ENCODE measurements at places on chromosomes 3 and 15.

DNA sequence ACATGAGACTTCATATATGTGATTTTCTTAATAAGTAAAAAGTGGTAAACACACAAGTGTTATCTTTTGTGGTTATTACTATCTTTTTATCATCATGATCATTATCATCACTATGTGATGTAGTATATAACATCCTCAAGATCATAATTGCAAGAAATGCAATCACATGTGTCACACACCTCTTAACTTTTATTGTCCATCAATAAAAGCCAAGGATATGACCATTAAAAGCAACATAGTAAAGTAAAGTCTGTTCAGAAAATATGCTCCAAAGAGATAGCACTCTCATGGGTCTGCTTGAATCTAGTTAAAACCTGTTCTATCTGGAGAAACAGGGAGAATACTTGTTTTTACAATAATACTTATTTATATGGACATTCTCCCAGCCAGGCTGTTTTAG is 153.0 kb upstream of the MLF1 start:
- no peak for DNase-seq

- no peak for DNase-seq
Measured at GRCh38 chr3:196629228-196629627, 10.3 kb upstream of the NRROS start.

DNA sequence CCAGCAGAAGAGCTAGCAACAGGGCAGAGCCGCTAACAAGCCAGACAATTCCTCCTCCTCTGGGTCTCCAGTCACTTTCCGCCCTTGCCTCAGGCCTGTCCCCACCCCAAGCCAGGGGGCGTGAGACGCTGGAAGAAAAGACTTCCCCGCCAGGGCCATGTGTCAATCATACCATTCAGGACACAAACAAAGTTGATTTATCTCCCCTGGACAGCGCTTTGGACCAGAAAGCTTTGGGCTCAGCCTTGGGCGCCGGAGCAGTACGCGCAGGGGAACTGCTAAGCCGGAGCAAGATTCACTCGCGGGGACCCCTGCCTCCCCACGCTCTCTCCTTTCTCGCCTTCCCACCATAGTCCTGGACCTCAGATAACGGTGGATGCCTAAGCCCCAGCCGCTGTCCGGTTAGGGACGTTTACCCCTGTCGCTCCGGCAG is 479 bp downstream of the LRRC2 start:
- no peak for DNase-seq

DNA sequence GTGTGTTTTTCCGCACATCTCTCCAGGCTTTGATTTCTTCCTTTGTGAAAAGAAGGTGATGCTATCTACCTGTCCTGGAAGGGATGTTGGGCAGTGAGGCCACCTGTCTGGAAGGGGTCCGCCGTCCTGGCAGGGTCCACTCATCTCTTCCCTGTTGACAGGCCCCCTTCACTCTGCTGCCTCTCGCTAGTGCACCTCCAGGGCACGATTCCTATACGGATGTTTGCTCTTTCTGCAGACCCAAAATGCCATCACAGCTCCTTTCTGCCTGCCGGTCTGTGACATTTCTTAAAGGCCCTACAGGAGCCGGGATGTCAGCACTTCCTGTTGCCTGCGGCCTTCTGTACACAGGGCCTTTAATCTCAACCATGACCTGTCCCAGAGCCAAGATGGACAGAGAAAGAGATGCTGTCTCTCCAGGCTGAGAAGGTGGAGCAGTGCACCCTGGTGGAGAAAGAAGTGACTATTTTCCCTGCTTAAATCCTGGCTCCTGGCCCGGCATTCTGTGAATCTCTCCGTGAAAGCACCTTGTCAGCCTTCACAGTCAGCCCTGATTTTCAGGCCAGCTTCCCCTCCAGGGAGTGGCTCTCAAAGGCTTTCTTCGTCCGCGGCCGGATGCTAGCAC is 7.4 kb downstream of the FAM3D start:
- DNase-seq = no peak

GRCh38 chr3:112649478-112649735 is 8.5 kb upstream of the CCDC80 start:
- DNase-seq = no peak

- DNase-seq = no peak
Measured at GRCh38 chr3:114504941-114505628, 211.3 kb downstream of the TIGIT start.

GRCh38 chr3:33218446-33219174 is at the start of gene SUSD5:
Gene SUSD5, minus strand, starts transcription at chr3:33218810. Its CDS starts 13 bp downstream, at chr3:33218797.
- DNase-seq = no peak

DNA sequence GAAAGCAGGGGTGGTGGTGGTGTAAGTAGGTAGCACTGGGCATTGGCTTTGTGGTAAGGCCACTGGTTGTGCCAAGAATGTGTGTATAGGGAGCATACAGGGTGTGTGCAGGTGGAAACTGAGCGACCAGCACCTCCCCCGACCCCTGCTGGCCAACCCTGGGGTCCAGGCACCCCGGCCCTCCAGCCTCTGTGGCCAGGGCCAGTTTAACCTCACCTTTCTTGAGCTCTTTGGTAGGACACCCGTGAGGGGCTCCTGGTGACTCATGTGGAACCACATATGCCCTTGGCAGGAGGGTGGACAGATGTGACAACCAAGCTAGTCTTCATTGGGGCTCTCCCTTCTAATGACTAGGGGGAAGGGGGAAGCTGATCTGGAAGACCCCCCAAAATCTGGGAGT is 19.5 kb downstream of the SHF start:
- DNase-seq = no peak

DNA sequence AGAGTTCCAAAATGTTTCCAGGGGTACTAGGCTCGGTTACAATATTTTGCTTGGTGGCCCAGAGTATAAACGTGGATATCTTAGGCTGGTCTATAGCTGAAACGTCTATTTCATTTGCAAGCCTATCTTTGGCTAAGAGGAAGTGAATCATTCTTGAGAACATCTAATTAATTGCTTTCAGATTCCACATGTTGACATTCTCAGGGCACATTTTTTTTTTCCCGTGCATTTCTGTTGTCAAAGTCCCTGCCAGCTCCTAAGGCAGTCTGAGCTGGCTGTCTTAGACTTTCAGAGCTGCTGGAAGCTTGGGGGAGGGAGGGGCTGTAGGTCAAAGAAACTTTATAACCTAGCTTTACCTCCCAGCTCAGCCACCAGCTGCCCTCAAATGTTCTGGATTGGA is 23.2 kb upstream of the LAMP3 start:
- DNase-seq = no peak

DNA sequence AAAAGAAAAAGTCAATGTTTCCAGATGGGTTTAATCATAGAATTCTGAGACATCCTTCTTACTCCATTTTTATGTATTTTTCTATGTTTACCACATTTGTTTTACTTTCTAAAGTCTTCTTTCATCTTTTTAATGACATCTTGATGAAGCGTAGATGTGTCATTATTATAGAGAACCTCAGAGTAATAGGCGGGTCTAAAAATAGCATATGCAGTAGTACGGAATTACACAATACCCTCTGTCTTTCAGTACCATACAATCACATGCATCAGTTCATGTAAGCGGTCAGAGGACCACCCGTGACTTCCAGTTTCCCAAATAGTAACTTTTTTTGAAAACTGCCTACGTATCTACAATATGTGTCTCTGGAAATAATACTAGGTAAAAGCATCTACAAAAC is 224.0 kb downstream of the PLOD2 start:
- no peak for DNase-seq

DNA sequence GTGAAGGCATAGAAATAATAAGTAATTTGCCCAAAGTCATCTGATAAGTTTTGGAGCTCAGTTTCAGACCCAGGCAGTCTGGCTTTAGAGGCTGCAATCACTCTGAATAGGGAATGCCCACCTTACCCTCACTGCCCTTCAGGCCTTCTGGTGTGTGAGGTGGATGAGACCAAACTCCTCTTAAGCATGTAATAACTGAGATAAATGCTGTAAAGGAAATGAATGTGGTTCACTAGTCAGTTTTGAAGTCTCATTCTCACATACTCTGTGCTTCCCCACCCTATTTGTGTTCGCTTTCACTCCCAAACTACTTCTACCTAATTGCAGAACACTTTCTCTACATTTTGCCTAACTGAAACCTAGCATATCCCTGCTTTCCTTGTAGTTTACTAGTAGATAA is 144.1 kb downstream of the FILIP1L start:
- DNase-seq = no peak

DNA sequence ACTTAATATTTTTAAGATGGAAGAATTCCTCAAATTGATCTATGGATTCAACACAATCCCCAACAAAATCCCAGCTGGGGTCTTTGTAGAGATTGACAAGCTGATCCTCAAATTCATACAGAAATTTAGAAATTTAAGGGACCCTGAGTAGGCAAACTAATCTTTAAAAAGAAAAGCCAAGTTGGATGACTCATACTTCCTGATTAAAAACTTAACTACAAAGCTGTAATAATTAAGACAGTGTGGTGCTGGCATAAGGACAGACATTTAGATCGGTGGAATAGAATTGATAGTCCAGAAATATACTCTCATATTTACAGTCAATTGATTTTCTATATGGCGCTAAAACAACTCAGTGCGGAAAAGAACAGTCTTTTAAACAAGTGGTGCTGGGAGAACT is 11.6 kb downstream of the FAM162A start:
- DNase-seq = no peak

Measured in activated CD4-positive, alpha-beta T cell treated with anti-CD3 and anti-CD28 coated beads for 1 hour (primary cell).